ENCODE measurements at places on chromosomes 3 and 15.
A peak's percentile ranks its signal among the peaks of the same experiment; 100 is the strongest.

DNA sequence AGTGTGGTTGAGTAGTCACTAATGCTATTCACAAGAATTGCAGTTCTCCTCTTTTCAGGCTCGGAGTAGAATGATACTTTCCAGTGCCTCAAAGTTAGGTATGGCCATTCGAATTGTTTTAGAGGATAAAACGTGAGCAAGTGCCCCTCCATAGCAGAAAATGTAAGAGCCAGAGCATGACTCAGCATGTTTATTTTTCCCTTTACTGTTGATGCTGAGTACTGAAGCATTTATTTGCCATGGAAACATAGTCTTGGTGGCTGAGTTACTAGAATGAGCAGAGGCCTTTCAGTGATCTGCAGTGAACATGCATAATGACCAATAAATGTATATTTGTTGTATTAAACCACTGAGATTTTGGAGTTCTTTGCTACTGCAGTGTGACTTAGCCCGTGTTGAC, 540.6 kb downstream of the NLGN1 start:
- peak; percentile 80 for DNase-seq

- peak; percentile 75 for DNase-seq
These were observed 1.8 kb upstream of the ZSCAN2 start for GRCh38 chr15:84598993-84599392.

DNA sequence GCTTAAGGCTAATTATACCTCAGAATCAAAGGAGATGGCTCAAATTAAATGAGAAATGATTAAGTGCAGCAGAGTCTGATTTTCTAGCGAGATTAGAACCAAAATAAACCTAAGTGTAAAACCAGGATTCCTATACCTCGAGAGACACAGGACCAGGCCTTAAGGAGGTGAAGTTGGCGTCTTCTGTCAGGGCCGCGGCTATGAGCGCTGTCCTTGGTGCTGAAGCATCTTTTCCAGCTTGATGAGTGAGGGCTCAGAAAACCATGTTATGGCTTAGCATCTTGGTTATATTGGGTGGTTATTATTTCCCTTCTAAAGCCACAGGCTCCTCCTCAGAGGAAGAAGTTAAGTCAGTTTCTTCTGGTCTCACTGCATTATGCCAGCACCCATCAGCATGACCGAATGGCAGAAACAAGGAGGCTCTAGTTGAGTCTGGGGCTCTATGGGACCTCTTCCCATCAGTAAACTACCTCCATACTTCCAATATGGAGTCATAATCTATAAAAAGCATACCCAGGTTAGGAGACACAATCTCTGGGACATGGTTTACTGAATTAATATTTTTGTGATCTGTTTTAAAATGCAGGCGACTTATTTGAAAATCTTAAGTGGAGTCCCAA, 120.1 kb upstream of the NMNAT3 start:
- DNase-seq, result peak; percentile 62

GRCh38 chr3:10196389-10197052, 31.8 kb downstream of the IRAK2 start:
- no peak for DNase-seq

- DNase-seq, result no peak
These were observed 514.1 kb downstream of the MAGI1 start for GRCh38 chr3:65524584-65524983.

GRCh38 chr3:179969525-179969924, 67.2 kb downstream of the PEX5L start:
- no peak for DNase-seq

- peak; percentile 78 for DNase-seq
These were observed 5.2 kb downstream of the CDV3 start for GRCh38 chr3:133578548-133579191.

DNA sequence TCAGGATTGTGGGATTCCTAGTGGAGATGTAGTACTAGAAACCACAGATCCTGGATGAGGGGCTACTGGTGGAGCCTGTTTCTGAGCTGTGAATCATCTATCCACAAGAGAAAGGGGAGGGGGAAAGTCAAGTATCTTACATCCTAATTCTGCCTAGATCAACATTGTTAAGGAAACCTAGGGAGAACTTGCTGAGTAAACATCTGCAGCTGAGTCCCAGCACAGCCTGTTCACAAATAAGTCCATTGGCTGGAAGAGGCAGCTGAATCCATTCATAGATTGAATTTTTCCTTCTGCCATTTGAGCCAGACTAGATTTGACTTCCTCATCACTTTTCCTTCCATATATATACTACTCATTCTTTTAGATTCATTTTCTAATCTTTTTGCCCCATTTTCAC, 460.5 kb downstream of the TUSC7 start:
- no peak for DNase-seq

DNA sequence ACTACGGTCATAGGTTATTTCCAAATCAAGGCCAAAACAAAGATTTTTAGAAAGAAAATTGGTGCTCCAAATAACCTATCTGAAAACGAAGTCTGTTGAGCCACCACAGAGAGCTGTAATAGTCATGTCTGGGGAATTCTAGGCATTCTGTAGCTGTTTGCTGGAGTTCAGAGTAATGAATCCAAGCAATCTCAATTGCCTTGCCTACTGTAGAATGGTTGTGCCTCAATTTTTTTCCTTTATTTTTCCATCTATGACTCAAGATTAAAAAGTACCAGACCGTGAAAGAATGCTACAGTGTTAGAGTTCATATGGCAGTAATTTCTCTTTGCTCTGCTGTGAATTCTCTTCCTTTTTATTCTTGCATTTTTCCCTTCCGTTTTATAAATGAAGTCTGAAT, 1007.2 kb upstream of the ALCAM start:
- peak; percentile 72 for DNase-seq

- DNase-seq, result no peak
These were observed 3.0 kb upstream of the SLC28A1 start for GRCh38 chr15:84881520-84881830.

GRCh38 chr15:63319065-63319464, 41.7 kb downstream of the APH1B start:
- no peak for DNase-seq

- peak; percentile 28 for DNase-seq
These were observed 12.7 kb upstream of the CLDN16 start for GRCh38 chr3:190375246-190375645.

DNA sequence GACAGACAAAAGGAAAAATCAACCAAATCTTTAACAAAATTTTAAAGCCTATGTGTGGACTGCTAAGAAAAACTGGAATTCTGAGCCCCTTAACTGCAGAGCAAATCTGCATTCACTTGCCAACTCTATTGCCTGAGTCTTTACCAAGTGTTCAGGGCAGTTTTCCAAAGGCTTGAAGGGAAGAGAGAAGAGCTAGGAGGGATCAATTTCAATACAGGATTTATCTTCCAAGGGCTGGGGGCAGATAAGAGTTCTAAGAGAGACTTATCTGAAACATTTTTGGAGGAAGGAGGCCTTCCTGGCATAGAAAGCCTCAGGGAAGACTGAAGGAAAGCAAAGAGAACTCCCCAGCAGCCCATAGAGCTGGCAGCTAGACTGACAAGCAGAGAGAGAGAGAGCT, 31.4 kb upstream of the LSAMP start:
- peak; percentile 11 for DNase-seq

DNA sequence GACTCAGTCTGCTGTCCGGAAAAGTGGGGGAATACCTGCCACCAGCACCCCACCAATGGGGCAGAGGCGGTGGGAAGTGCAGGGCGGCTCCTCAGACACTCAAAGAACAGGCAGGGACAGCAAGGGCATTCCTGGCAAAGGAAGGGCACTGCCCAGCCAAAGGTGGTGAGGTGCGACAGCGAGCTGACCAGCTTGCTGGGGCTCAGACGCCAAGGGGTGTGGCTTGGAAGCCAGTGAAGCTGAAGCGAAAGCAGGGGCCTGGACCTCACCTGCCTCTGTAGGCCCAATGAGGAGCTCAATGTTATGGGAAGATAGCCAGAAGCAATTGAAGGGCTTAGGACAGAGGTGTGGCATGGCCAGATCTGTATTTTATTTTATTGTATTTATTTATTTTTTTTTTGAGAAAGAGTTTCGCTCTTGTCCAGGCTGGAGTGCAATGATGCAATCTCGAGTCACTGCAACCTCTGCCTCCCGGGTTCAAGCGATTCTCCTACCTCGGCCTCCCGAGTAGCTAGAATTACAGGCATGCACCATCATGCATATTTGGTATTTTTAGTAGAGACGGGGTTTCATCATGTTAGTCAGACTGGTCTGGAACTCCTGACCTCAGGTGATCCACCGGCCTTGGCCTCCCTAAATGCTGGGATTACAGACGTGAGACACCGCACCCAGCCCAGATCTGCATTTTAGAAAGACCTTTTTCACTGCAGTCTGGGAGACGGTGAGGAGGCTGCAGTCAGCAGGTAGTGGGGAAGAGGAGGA, 4.4 kb upstream of the LMAN1L start:
- no peak for DNase-seq

DNA sequence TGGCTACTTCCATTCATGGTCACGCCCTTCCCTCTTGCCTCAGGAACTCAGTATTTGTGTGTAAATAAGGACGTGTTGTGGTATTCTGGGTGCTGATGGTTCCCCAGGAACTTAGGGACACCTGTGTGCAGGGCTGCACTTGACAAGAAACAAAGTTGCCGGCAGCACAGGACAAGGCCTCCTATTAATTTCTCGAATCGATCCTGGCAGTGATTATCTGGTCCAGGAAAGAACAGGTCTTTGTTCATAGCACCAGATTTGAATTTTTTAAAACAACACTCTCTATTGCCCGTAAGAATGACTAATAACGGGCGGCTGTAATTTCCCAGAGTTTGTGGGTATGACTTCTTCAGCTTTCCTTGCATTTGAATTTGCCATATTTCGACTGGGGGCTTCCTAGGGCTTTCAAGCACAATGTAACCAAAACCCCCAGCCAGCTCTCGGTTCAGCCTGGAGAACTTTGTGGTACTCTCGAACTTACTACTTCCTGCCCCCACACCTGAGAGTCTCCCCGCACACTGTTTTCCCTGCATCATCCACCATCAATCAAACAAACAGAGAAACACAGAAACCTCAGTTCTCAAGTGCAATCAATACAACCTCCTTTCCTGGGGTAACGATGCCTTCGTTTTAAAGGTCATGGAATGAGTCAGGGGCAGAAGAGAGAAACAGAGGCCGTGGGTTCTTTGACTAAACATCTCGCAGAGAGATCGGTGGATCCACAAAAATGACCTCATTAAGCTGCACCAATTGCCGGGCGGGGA, 241.7 kb upstream of the ICE2 start:
- no peak for DNase-seq

GRCh38 chr3:99700631-99701268, 62.4 kb downstream of the COL8A1 start:
- no peak for DNase-seq

- no peak for DNase-seq
These were observed 4.4 kb upstream of the ATP13A4 start for GRCh38 chr3:193559100-193559499.

GRCh38 chr3:157310329-157311052, 126.2 kb upstream of the PTX3 start:
- DNase-seq, result peak; percentile 15

DNA sequence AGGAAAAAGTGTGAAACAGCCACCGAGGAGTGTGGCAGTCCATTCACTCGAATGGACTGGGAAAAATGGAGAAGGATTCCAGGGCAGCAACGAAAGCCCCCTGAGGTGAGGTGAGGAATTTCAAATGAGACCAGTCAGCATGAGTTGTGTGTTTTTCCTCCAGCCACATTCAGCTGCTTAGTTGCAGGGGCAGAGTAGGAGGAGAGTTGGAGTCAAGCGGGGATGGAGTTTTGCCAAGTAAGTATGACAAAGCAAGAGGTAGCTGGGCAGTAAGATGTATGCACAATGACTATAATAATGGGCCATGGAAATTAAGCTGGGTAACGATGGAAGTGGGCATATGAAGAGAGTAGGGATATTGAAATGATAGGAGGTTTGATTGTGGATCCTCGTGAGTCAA, 64.4 kb downstream of the CCDC54 start:
- peak; percentile 73 for DNase-seq

DNA sequence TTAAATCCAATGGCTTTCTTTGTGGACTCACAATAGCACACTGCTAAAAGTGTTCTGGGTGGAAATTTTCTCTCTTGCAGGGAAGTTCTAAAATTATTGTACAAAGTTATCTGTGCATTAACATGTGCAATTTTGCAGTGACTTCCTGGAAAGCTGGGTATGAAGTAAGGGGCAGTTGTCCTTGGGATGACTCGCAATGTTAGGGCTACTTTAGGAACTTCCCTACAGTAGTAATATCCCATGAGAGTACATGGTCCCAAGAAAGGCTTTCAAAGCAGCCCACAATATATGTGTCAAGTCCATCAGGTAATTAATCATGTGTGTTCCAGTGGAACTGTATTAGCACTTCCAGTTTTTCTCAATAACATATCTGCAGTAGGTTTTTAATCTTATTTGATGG, 201.0 kb upstream of the UBE2E2 start:
- DNase-seq, result no peak

DNA sequence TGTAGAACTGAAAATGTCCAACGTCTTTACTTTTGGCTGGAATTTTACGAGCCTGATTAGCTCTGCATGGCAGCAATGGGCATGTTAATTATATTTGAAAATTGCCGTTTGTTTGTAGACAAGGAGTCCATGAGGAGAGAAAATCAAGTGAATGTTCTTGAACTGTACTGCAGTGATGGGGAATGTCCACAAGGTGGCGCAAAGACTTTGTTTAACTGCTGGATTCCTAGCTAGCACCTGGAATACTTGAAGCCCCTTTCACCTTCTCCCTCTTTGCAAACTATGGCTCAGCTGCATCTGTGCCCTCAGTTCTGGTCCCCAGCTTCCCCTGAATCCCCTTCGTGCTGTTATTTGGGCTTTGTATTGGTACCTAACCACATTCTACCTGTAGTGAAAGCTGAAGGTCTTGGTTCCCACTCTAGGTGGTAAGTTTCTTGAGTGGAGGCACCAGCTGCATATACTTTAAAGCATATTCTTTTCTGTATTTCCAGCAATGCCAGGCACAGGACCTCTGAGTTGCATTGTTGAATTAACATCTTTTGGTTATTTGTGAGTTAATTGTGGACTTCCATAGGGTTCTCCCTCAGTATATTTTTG, 25.3 kb downstream of the EXOG start:
- peak; percentile 84 for DNase-seq

- DNase-seq, result no peak
These were observed 579.8 kb upstream of the SUCLG2 start for GRCh38 chr3:68234076-68234780.

- peak; percentile 3 for DNase-seq
These were observed 583 bp downstream of the EAF1 start for GRCh38 chr3:15427981-15428380.

GRCh38 chr3:191051037-191051436, 148.0 kb upstream of the OSTN start:
- DNase-seq, result peak; percentile 27

DNA sequence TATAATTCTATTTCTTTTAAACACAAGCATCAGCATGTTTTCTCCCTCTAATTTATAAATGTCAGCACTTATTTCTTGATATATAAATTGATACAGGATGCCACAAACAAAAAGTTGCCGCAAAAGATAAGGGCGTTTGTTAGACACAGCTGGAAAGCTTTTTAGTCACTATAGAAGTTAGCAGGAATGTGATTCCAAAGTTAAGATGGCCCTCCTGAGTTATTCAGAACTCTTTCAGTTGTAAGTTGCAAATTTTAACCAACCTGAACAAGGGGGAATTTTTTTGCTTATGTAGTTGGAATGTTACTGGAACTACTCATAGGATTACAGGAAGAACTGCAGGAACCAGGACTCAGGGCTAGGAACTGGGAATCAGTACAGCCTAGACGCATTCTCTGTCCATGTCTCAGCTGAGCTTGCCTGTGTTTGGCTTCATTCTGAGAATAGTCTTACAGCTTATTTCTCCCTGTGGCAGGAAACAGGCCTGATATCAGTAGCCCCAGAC, 166.3 kb downstream of the VGLL4 start:
- DNase-seq, result peak; percentile 53

- DNase-seq, result no peak
These were observed 156.6 kb upstream of the SLC24A5 start for GRCh38 chr15:47964229-47964628.

GRCh38 chr3:158790901-158791589, 10.8 kb upstream of the MFSD1 start:
- DNase-seq, result peak; percentile 57

Measured in mesendoderm (in vitro differentiated cells).